ENCODE measurements at places on chromosomes 2 and 18.

- DNase-seq, result no peak
Observed at GRCh38 chr2:191899410-191899809, 52.5 kb upstream of the CAVIN2 start.

DNA sequence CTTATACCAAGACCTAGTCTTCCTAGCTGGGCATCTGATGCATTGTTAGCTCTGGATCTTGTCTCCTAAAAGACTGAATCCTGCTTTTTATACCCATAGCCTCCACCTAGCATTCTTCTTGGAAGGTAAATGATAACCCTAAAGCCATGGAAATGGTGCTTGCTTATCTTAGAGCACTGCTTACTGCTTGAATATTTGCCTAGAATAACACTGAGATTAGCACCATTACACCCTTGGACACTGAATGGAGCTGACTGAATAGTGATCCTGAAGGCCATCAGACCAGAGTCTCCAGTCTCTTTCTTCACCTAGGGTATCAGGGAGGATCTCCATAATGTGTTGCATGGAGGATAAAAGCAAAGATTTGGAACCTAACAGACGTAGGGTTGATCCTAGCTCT is 50.3 kb upstream of the UGP2 start:
- no peak for DNase-seq

DNA sequence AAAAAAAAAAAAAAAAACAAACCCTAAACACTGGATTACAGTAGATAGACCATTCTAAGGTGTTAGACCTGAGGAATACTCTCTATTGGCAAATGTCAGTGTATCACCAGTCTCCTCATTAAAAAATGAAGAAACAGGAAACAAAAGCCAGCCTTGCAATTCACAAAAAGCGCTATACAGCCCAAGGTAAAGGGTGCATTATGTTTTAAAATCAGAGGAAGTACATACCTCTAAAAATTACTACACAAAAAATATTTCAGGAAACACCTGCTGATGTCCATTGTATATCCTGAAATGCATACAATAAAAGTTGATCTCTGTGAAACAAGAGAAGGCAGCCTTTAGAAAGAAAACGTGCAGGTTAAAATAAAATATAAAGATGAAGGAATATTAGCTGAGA is 54.9 kb upstream of the TSPYL6 start:
- no peak for DNase-seq

- DNase-seq, result no peak
Observed at GRCh38 chr2:24509840-24510239, 18.8 kb downstream of the NCOA1 start.

GRCh38 chr2:139217641-139218040 is 437.5 kb upstream of the NXPH2 start:
- DNase-seq, result no peak

DNA sequence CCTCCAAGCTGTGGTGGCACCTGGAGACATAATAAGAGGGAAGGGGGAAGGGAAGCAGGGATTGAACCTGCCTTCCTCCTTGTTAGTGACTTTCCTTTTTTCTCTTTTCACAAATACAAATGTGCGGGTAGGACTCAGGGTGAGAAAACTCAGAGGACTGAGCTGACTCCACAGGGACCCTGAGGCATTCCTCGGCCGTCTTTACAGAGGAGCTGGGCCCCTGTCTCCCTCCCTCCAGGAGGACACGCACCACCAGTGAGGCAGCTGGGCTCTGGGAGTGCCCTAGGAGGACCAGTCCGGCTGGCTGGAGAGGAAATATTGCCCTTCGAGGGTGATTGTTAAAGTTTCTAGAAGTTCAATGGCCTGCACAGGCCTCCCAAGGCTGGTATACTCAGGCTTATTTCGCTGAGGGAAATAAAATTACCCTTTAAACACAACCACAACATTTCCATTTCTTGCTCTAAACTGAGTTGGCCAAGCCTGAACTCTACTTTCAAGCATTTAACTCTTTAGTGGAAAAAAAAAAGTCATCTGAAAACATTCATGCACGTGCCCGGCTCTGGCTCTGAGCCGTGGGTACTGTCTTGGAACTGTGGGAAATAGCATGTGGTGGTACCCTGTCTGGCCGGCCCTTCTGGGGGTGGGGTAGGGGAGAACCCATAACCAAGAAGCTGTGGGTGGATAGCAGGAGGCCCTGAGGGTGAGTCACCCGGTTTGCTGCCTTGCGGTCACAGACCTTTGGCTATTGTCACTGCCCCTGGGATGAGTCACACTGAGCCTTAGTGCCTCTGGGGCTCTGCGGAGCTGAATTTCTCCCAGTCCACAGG is 116.0 kb downstream of the COPS8 start:
- DNase-seq, result no peak

GRCh38 chr2:2188941-2189340 is 142.1 kb downstream of the MYT1L start:
- DNase-seq, result no peak

DNA sequence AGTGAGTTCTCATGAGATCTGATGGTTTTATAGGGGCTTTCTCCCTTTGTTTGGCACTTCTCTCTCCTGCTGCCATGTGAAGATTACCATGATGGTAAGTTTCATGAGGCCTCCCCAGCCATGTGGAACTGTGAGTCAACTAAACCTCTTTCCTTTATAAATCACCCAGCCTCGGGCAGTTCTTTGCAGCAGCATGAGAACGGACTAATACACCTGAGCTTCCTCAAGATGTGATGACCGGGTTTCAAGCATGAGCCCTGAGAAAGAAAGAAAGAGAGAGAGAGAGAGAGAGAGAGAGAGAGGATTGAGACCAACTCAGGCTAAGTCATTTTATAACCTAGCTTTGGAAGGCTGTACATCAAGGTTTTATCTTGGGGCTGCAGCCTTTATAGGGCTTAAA is 167.7 kb upstream of the SERPINE2 start:
- no peak for DNase-seq

DNA sequence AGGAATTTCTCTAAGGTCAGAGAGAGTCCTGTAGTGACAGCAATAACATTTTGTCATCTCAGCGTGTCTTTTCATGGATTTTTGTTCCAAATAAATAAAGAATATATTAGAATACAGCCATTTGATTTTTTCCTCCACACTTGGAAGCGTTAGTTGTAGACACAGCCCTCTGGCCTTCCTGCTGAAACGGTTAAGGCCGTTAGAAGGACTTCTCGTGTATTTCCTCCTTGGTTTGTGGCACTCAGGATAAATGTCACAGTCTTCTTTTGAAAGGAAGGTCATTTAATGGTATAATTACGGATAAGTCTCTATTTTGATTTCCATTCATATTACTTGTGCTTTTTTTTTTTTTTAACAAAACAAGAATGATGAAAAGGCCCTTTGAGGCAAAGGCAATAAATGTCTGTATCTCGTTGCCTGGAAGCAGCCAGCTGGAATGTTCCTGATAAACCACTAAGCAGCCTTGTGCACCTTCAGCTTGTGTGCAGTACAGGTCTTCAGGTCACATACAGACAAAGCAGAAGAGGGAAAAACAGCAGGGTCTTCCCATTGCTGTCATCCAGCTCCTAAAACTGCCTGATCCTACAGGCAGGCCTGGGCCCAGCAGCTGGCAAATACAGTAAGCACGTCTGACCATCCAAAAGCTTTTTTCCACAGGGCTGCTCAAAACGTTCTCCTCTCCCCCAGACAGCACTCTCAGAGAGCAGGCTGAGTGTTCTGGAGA is 14.4 kb downstream of the EFR3B start:
- no peak for DNase-seq

DNA sequence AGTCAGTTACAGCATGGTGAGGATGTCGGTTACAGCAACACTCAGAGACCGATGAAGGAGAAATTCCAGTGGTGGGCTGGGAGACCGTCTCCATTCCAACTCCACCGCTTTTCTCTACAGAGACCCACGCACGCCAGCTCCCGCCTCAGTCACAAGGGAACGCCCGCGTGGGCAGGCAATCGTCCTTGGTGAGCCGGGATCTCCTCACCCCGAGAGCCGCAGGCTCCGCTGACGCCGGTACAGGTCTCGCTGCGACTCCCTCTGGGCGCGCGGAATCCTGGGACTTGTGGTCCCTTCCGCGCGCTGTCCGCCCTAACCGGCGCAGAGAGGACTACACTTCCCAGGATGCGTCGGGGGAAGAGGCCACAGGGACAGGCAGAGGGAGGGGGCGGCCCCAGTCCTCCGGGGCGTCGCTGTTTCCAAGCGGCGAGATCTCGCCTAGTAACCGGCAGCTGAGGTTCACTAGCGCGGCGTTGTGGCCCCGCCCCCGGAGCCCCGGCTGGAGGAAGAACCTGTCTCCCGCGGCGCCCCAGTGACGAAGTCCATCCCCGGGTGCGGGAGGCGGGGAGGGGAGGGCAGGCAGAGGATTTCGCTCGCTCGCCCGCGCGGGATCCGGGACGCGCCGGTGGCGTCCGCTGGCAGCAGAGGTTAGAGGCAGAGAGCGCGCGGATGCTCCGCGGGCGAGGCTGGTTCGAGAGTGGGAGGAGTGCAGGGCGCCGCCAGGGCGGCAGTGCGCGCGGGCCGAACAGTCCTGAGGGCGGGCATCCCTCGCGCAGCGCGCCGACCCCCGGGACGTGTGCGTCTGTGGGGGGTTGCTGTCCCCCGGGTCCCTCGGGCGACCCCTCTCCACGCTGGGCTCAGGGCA is at the start of gene EML6:
Gene EML6, plus strand, starts transcription at position 532 of the 865 bp plus-strand sequence. CDS start 1,400 bp downstream, outside the sequence.
- DNase-seq, result peak; percentile 99

GRCh38 chr18:7290077-7290476 is 59.2 kb downstream of the LRRC30 start:
- DNase-seq, result no peak

DNA sequence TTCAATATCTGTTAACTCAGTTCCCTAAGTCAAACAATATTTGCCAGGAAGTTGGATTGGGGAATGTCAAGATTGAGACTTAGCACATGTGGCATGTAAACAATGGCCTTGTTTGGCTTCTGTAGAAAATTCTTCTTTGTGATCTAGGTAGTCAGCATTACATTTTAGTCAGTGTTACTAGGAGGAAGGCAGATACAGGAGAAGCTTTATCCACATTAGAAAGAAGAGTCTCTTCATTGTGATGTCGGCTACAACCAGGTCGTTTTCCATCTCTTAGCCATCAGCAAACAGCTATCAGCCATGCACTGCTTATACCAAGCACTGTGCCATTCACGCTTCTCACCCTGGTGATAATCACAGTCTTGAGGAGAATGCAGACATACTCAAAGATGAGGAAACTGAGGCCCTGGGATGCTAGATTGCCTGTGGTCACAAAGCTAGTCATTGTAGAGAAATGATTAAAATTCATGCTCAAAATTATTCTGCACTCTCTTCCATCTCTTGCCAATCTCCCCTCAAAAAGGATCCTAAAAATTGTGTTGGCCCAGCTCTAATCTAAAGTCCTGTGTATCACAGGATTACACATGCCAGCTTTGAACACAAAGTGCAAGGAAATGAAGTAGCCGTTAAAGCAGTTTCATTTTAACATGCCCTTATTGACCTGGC is 3.2 kb downstream of the GALNT5 start:
- no peak for DNase-seq

DNA sequence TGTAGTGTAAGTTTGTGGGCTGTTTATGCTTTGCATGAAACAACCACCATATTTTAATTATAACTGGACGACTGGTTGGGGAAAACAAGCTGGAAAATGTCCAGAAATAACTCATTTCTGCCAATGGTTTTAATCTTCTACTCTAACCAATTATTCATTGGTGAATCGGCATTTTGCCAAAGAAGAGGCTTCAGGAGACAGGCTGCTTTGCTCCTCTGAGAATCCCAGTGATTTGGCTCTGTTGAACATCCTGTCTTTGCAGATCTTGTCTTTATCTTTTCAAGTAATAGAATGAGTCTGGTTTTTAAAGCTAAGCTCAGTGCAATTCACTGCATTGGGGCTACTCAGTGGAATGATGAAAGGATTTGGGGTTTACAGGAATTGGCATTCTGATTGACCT is 109.6 kb downstream of the APOB start:
- no peak for DNase-seq

GRCh38 chr2:54680397-54681041 is 42.9 kb upstream of the EML6 start:
- DNase-seq, result peak; percentile 50

- no peak for DNase-seq
Observed at GRCh38 chr2:33242845-33243244, 233.6 kb upstream of the RASGRP3 start.

GRCh38 chr2:236665572-236666118 is 96.0 kb downstream of the ACKR3 start:
- DNase-seq, result no peak

DNA sequence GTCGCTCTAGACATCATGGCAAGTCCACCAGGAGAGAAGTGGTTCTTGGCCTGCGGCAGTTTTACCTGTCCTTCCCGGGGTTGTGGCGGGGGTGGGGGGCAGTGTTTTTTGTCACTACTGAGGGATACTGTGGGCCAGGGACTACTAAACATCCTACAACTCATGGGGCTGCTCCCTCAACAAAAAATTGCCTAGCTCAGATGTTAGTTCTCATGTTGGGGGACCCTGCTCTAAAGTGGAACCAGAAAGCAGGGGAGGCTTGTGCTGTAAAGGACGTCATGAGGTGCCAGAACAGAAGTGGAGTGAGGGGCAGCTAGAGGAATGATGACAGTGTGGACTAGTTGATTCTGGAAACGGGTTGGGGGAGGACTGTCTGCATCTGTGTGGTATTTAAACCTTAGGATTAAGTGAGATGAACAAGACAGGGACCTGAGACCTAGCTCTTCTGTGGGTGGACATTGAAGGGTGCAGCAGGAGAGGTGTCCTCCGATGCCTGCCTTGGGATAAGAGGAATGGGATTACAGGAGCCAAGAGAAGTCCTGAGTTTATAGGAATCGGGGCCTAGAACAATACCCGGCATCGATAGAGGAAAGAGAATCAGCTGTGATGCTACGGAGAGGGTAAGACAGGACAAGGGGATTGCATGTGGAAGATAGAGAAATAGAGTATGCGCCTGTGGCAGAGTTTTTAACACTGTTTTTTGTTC is 2.7 kb downstream of the RPL31 start:
- no peak for DNase-seq

GRCh38 chr18:75066936-75067335 is 142.0 kb downstream of the PTGR3 start:
- no peak for DNase-seq

- no peak for DNase-seq
Observed at GRCh38 chr2:177740700-177741099, 331.9 kb downstream of the PDE11A start.

DNA sequence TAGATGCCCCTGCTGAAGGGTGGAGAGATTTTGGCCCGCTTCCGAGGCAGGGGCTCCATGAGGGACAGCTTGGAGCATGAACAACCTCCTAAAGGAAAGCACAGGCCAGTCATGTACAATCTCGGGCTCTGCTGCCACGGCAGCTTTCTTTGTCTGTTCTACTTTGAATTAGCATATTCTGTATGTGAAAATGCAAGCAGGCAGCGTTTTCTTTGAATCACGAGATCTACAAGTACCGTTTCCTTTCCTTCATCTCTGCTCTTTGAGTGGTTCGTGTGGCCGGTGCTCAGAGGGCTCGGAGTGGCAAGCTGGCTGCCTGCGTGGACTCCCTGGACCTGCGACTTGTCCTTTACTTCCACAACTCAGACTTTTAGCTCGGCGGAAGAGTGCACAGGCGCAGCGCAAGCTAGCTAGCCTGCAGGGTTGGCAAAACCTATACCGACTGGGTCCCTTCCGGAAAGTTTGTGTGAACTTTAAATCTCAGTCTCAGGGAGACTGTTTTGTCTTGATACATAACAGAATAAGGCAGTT is 6.9 kb downstream of the TWIST2 start:
- DNase-seq, result no peak

GRCh38 chr18:59837586-59837985 is 62.2 kb upstream of the PMAIP1 start:
- peak; percentile 59 for DNase-seq

- no peak for DNase-seq
Observed at GRCh38 chr2:240208631-240209211, 68.3 kb upstream of the OTOS start.

- no peak for DNase-seq
Observed at GRCh38 chr18:14031053-14031452, 101.2 kb downstream of the ZNF519 start.

GRCh38 chr18:39770399-39770798 is 2184.6 kb upstream of the PIK3C3 start:
- DNase-seq, result no peak

Data from activated CD8-positive, alpha-beta T cell treated with anti-CD3 and anti-CD28 coated beads, Interleukin-2, amount 10 ng/mL, durations not matched to agents 7 days and 5 days (primary cell).